ENCODE measurements at places on chromosomes 11 and 22.

DNA sequence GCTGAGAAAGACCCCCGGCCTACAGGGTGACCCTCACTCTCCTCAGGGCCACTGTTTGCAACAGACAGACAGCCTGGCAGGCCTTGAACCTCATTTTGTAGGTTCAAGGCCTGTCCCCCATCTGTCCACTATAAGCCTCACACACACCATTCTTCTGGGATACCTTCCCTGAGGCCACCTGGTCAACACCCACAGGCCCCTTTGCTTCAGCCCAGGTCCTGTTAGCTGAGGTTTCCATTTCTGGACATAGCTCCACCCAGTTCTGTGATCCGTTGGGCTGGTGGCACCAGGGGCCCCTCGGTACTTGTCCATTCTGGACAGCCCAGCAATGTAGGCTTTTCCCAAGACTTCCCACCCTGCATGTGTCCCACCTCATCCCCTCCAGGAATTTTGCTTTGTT is 3.1 kb downstream of the MIF start:
- ATAC-seq, result no peak

DNA sequence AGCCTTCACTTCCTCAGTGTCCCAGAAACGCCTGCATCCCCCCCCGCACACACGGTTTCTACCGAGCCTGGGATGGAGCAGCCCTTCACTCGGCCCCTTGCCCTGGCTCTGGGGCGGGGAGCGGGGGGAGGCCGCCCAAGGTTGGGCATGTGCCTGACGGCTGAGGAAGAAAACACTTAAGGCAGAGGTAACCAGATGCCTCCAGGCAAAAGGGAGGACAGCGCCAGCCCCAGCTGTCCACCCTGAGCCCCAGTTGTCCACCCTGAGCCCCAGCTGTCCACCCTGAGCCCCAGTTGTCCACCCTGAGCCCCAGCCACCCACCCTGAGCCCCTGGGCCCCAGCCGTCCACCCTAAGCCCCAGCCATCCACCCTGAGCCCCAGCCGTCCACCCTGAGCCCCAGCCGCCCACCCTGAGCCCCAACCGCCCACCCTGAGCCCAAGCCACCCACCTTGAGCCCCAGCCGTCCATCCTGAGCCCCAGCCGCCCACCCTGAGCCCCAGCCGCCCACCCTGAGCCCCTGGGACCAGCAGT is 3.8 kb upstream of the TTLL8 start:
- no peak for ATAC-seq

DNA sequence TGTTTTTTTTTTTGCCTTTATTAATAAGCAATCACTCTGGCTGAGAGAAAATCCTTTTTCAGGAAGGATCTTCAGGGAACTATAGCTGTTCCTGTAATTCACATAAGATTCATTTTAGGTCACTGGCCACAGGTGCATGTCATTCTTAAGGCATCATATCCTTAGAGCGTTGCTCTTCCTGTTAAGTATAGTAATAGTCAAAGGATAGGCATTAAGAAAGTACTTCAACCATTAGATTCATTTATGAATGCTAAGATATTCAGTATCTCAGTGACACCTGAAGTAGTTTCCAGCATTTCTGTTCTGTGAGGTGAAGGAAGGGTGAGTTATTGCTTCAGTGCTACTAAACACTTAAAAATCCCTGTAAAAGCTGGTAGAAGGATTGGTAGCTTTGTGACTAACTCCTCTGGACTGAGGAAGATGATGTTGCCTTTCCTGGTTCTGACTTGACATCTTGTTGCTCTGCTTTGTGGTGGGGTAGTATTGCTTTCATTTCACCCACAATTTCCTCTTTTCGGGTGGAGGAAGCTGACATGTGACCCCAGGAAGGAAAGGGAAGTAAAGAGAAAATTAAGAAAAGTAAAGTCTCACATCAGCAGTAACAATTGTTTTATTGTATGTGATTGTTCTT is 34.7 kb downstream of the RNF169 start:
- peak; percentile 67 for ATAC-seq

GRCh38 chr11:129974237-129974636 is 28.4 kb downstream of the PRDM10 start:
- no peak for ATAC-seq

- ATAC-seq, result peak; percentile 38
Measured at GRCh38 chr11:67356864-67357561, 3.7 kb upstream of the POLD4 start.

GRCh38 chr22:36256478-36256877 is 3.5 kb downstream of the APOL1 start:
- ATAC-seq, result no peak

DNA sequence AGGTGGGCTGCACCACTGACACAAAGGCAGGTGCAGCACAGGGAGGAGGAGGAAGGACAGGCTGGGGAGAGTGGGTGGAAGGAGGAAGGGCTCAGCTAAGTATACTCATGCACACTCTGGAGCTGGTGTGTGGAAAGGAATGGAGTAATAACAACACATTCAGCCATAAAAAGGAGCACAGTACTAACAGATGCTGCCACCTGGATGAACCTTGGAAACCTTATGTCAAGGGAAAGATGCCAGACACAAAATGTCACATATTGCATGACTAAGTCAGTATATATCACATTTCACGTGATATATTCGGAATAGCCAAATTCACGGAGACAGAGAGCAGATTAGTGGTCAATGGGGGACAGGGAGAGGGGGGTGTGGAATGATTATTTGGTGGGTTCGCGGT is 389.6 kb upstream of the SYN3 start:
- ATAC-seq, result no peak

DNA sequence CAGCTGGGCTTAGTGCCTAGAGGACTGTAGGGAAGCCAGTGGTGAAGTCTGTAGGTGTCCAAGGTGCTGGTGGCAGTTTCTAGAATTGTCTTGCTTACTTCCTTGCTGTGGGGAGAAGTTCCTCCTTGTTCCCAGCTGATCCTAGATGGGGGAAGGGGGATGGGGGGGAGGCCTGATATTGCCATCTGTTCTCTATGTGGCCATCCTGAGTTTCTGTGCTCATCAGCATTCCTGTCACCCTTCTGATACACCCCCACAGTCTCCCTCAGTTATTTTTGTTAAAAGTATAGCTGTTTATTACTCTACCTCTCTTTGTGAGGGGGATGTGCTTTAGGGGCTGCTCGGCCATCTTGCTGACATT is 36.5 kb downstream of the MADD start:
- no peak for ATAC-seq

GRCh38 chr11:107293677-107294344 is 163.8 kb downstream of the CWF19L2 start:
- ATAC-seq, result no peak

DNA sequence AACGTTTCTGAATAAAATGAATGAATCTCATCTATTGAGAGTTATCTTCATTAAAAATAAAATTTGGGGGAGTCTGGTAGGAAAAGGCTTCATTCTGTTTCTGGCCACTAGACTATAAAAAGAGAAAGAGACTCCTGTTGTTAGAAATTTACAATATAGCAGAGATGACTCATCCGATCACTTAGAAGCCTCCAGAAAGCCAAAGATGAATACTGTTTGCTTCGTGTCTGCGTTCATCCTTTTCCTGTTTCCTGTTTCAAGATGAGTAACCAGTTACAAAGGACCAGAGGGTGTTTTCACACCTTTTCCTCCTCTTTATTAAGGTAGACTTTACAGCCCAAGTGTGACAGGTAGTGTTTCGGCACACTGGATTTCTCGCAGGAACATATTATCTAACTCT is 1120.7 kb downstream of the LRRC4C start:
- ATAC-seq, result peak; percentile 89

DNA sequence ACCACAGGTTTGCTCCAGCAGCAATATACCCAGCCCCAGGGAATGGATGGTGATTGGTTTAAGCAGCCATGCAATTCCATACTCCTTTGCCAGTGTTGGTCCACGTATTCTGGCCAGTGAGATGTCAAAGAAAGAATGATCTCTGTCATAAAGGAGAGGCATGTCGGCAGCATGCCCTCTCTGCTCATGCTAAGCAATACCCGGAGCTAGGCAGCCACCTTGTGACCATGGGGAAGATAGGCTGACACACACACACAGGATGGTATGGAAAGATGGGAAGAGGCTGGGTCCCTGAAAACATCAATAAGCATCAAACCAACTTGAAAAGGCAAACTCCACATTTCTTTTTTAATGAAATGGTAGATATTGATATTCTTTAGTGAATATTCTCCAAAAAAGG is 5.1 kb downstream of the ABCC8 start:
- no peak for ATAC-seq

GRCh38 chr11:1504138-1504537 is 17.6 kb upstream of the MOB2 start:
- no peak for ATAC-seq

- ATAC-seq, result peak; percentile 38
Measured at GRCh38 chr11:60905551-60906113, 753 bp downstream of the PRPF19 start.

DNA sequence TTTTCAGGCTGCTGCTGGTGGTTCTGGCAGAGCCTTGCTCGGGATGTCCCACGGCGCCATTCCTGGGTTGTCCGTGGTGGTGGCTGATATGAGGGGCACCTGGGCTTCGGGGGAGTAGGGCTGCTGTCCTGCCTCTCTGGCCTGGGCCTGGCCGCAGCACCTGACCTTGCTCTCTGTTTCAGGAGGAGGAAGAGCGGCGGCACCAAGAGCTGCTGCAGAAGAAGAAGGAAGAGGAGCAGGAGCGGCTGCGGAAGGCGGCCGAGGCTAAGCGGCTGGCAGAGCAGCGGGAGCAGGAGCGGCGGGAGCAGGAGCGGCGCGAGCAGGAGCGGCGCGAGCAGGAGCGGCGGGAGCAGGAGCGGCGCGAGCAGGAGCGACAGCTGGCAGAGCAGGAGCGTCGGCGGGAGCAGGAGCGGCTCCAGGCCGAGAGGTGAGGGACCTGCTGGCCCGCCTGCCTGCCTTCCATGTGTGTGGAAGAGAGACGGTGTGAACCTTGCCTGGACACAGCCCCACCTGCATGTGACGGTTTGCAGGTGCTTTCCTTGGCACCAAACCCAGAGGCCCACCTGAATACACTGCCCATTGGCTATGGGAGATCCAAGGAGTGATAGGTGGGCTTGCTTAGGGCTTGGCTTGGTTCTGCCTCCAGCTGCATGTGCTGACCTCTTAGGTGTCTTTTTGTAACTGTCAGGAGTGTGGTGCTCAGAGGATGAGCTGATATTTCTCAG is 22.8 kb downstream of the INCENP start:
- ATAC-seq, result no peak

DNA sequence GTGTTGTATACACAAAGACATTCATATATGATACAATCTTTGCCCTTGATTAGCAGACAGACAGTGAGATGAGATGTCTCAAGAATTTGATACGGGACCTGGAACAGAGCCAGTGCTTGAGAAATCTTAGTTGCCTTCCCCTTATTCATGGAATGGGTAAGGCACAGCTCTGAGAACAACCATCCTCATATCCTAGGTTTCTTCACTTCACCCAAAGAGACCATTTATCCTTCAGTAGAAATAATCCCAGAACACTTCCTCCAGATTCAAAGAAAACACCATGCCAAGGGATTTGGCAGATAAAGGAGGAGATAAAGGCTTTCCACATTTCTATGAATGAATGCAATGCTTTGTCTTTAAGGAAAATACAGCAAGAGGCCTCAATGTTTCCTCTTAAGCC is 8.8 kb upstream of the IZUMO1R start:
- ATAC-seq, result peak; percentile 80

GRCh38 chr22:46731246-46732040 is 6.6 kb downstream of the CERK start:
- ATAC-seq, result no peak

- peak; percentile 48 for ATAC-seq
Measured at GRCh38 chr11:6655020-6655789, 404 bp downstream of the DCHS1 start.

DNA sequence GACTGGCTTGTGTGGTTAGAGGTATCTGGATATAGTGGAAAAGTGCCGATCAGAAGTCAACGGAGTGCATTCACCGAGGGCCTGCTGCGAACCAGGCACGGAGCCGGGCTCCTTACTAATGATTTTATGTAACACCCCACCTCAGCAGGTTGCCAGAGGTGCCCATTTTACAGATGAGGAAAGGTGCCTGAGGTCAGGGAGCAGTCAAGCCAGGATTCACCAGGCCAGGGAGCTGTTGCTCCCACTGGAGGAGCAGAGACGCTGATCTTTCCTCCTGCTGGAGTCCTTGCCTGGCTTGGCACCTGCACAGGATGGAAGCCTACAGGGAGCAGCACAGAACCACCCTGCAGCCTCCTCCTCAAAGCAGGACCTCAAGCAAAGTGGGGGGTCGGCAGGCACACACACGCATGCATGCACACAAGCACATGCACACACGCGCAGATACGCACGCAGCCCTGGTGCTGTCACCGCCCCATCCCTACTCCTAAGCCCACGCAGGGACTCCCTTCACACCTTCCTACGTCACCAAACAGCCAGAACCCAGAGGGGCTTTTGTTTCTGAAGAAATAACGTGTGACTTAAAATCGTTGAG is 16.2 kb downstream of the RSPH14 start:
- no peak for ATAC-seq

- no peak for ATAC-seq
Measured at GRCh38 chr11:133842730-133843129, 2.6 kb downstream of the SPATA19 start.

DNA sequence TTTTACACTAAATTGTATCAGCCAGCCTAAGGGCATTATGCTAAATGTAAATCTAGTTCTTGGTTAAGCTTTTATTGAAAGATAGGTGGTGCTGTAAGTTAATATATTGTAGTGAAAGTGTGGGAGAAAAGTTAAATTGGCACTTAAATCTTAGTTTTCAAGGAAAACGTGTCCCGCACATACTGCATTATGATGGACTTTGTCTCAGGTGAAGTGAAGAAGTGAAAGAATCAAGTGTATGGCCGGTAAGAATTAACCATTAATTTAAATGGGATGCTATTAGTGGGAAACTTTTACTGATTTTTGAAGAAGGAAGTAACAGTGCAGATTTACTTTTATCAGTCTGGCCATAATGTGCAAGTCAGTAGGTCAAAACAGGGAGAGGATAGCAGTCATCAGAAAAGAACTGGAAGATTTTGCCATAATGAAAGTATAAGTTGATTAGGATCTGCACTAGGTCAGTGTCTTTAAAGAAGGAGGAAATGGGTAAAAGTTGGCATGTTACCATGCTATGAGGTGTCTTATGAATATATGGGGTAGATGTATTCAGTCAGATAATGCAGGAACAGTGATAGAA is 81.6 kb downstream of the PDHX start:
- peak; percentile 80 for ATAC-seq

- ATAC-seq, result peak; percentile 80
Measured at GRCh38 chr11:92941676-92942571, 27.5 kb upstream of the MTNR1B start.
